ENCODE measurements at places on chromosomes 2 and 18. TPM values are rescaled to one million over a fixed set of nuclear protein-coding genes. Genes with fewer than 3 reads are reported as not detected.

Gene EFHD1
- not detected for total RNA-seq

Gene MCEE
- total RNA-seq, result 8.5 TPM

GRCh38 chr2:236982693-236983455 lies 102.8 kb upstream of the COPS8 start:
- DNase-seq, result no peak

Gene GTF2A1L
- not detected for total RNA-seq

- DNase-seq, result no peak
Measured at GRCh38 chr2:545228-545627, 132.0 kb downstream of the TMEM18 start.

DNA sequence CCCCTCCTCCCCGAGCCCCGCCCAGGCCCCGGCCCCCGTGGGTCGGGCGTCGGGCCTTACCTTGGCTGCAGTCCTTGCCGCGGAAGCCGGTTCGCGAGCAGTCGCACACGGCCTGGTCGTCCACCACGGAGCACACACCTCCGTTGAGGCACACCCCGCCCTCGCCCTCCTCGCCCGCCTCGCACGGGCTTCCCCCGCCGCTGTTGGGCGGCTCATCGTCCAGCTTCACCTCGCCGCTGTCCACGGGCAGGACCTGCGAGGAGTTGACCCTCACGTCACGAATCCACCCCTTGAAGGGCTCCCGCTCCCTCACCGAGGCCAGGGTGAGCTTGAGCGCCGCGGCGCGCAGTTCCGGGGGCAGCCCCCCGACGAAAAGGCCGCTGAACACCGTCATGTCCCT lies 4.5 kb downstream of the NRXN1 start:
- no peak for DNase-seq

DNA sequence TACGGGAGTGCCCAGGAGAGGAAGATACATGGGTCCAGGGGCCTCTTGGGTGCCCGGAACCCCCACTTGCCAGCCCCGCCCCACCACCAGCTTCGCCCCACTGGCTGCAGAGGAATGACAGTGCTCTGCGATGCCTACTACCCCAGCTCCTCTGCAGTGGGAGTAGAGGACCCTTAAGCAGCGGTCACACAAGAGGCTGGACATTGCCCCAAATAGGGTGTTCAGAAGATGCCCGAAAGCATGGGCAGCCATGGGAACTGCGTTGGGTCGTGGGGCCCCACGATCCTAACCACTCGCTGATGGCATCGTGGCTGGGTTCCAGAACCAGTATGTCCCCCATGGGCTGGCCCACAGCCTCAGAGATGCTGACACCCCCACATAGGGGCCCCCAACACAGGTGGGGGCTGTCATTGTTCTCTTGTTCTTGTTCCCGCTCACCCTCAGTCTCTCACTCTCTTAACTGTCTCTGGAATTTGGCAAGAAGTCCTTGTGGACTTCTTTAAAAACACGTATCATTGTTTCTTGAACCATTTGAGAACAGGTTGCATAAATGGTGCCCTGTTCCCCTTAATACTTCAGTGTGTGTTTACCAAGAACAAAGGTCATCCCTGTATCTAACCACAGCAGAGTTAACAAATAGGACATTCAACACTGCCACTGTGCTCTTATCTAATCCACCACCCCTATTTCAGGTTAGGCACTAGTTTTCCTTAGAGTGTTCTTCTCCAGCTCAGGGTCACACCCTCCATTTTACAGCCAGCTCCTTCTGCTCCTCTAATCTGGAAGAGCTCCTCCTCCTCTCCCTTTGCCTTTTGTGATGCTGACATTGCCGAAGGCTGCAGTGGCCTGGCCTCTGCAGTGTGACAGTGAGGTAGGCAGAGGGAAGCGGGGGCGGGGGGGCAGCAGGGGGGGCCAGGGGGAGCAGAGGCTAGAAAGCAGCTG lies 76.3 kb downstream of the STPG4 start:
- DNase-seq, result no peak

- DNase-seq, result no peak
Measured at GRCh38 chr2:236376566-236377244, 112.5 kb upstream of the ASB18 start.

GRCh38 chr18:46748466-46748865 lies 8.4 kb downstream of the ST8SIA5 start:
- DNase-seq, result no peak

GRCh38 chr2:187502467-187502866 lies 51.8 kb downstream of the TFPI start:
- DNase-seq, result no peak

GRCh38 chr2:55885127-55885943 lies 38.2 kb downstream of the EFEMP1 start:
- peak; percentile 86 for DNase-seq

Measured in foreskin keratinocyte (primary cell).